Natural killer cell treated with Interleukin-12 subunit alpha and Interleukin-12 subunit beta and Interleukin-15 and Interleukin-18, amount 100 ng/mL, for 72 hours (primary cell): ENCODE measurements at places on chromosomes 2 and 18.

- H3K4me1 ChIP-seq: peaks cover 64% of the 10 kb centered on the region
- no peak overlapping the region for H3K4me3 ChIP-seq
- DNase-seq: no peak
- H3K27me3 ChIP-seq: no peaks in the 10 kb centered on the region
- H3K36me3 ChIP-seq: peaks cover 7% of the 10 kb centered on the region
Measured at GRCh38 chr18:8615397-8616027, 6.3 kb downstream of the RAB12 start.

- H3K4me1 ChIP-seq: peaks cover 10% of the 10 kb centered on the region
- H3K27me3 ChIP-seq: no peaks in the 10 kb centered on the region
- H3K4me3 ChIP-seq: no peak overlapping the region
- no peak for DNase-seq
- H3K27ac ChIP-seq: no peak overlapping the region
- H3K36me3 ChIP-seq: no peaks in the 10 kb centered on the region
Measured at GRCh38 chr2:233342301-233342700, 12.0 kb upstream of the DGKD start.

- peaks cover 3% of the 10 kb centered on the region for H3K27me3 ChIP-seq
- H3K36me3 ChIP-seq: no peaks in the 10 kb centered on the region
- H3K27ac ChIP-seq: no peak overlapping the region
- H3K4me3 ChIP-seq: no peak overlapping the region
- H3K4me1 ChIP-seq: peaks cover 39% of the 10 kb centered on the region
Measured at GRCh38 chr2:157302492-157303099, 23.0 kb downstream of the ERMN start.

DNA sequence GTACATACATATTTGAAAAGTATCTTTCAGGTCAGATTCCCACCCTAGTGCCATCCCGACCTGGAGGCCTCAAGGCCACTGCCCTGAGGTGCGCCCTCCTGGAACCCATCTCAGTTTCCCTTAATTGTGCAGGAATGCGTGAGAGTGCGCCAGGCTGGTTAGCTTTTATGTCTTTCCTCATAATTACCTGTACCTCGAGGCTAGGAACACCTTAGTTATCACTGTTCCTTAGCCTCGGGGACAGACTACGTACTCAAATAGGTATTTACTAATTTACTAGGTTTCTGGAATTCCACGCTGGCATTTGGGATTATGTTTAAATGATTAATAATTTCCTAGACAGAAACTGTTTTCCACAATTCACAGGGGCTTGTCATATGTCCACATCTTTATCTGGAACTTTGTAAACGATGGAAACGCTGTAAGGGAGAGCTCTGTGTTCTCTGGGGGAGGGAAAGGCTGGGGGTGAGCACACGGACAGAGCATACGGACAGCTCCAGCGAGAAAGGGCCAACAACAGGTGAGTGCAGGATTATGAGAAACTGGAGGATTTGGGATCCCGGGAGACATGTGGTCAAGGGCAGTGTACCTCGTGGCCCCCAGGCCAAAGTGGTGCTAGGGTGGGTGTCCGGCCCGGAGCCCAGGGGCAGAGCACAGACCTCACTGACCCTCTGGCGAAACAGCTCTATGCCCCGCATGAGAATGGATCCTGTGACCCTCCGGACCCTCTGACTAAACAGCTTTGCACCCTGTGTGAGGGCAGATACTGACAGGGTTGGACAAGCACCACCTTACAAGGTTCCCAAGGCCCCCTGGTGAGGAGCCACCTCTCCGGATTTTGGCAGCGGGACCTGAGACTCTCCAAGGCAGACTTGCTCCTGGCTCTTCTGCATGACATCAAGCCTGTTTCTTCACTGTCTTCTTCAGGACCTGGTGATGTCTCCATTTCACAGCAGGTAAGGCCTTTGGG, 102.0 kb upstream of the PXDN start:
- DNase-seq: no peak
- H3K27me3 ChIP-seq: peaks cover 9% of the 10 kb centered on the region
- H3K27ac ChIP-seq: no peak overlapping the region
- H3K36me3 ChIP-seq: no peaks in the 10 kb centered on the region

- peaks cover 35% of the 10 kb centered on the region for H3K4me1 ChIP-seq
- peak; percentile 28 for DNase-seq
- H3K27me3 ChIP-seq: peaks cover 55% of the 10 kb centered on the region
Measured at GRCh38 chr2:72149556-72150156, 2.0 kb upstream of the CYP26B1 start.

- H3K36me3 ChIP-seq: no peaks in the 10 kb centered on the region
- no peak for DNase-seq
- H3K4me1 ChIP-seq: peaks cover 13% of the 10 kb centered on the region
- H3K4me3 ChIP-seq: peak overlapping the region; percentile 54
Measured at GRCh38 chr18:26458526-26459232, 89.7 kb downstream of the KCTD1 start.

DNA sequence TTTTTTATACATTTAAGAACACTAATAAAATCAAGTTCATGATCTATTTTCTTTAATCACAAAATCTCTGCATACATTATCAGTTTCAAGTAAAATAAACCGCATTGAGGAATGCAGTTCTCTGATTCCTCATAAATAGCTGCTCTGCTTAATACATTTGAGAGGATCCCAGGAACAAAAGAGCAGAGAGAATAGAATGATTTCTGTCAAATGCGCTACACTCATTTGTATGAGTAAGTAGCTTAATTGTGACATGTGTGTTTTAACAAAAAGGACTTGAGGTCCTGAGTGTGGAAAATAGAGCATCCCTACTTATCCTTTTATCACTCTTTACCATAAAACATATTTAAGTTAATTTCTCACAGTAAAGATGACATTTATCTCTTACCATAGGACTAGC, 134.0 kb downstream of the PID1 start:
- no peak for DNase-seq
- H3K4me1 ChIP-seq: no peaks in the 10 kb centered on the region
- H3K36me3 ChIP-seq: no peaks in the 10 kb centered on the region
- H3K27ac ChIP-seq: no peak overlapping the region
- H3K4me3 ChIP-seq: no peak overlapping the region
- H3K27me3 ChIP-seq: no peaks in the 10 kb centered on the region

DNA sequence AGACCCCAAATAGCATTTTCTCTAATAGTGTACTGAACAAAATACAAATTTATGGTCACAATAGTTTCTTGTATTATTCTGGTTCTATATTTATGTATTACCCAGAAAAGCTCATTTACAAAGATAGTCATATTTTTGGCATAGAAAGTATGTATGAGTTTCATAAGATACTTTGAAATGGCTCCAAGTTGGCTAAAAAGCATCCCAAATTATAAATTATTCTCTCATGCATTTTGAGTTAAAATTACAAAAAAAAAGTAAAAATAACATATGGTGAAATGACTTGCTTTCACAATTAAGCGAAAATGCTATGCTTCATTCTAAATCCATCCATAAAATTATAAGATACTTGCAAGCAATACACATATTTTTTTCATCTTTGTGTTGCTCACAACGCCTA, 530.7 kb downstream of the ZNF804A start:
- H3K36me3 ChIP-seq: no peaks in the 10 kb centered on the region
- no peak overlapping the region for H3K4me3 ChIP-seq
- no peaks in the 10 kb centered on the region for H3K27me3 ChIP-seq
- no peaks in the 10 kb centered on the region for H3K4me1 ChIP-seq
- DNase-seq: no peak

DNA sequence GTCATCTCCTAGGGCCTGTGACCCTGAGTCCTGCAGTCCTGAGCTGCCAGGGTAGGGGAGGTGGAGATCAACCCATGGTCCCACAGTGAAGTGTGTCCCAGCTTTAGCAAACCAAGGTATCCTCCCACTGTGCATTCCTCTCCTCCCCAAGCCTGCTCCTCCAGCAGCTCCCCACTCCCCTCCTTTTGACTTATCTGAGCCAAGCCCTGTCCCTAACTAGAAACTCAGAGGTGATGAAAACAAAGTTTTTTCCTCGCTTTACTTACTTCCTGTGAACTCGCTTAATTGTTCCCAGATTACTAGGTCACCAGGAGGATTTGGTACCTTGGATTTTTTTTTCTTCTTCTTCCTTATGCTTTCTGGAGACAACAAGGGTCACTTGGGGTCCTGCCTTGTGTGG, 80.8 kb downstream of the EHD3 start:
- H3K27ac ChIP-seq: no peak overlapping the region
- DNase-seq: no peak
- H3K4me1 ChIP-seq: peaks cover 30% of the 10 kb centered on the region
- no peak overlapping the region for H3K4me3 ChIP-seq
- H3K36me3 ChIP-seq: peaks cover 7% of the 10 kb centered on the region

- DNase-seq: no peak
- peaks cover 40% of the 10 kb centered on the region for H3K27me3 ChIP-seq
- H3K4me3 ChIP-seq: no peak overlapping the region
- H3K36me3 ChIP-seq: peaks cover 15% of the 10 kb centered on the region
Measured at GRCh38 chr2:17538844-17539554, 1.5 kb upstream of the VSNL1 start.

DNA sequence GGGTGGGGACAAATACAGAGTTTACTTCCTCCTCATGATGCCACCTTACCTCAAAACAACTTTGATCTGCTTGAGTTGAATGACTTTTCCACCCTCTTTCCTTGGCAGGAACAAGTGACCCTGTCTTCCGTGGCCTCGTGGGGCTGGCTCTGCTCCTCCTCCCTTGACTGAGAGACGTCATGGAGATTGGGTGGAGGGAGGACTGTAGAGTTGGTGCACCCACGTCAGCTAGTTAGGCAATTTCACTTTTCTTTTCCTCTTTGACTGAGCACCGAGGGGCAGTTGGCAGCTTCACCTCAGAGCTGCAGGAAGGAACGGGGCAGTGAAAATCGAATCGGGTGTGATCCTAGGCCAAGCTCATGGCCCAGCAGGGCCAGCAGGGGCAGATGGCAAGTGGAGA, at the start of gene SP140:
TSS of gene SP140 (plus strand) at position 251 of the 400 bp plus-strand sequence. CDS start at position 360, 109 bp downstream.
- no peaks in the 10 kb centered on the region for H3K27me3 ChIP-seq
- peaks cover 65% of the 10 kb centered on the region for H3K4me1 ChIP-seq
- peak within 1 kb of the TSS; percentile 99 for H3K27ac ChIP-seq
- H3K4me3 ChIP-seq: peak within 1 kb of the TSS; percentile 97
- peak; percentile 89 for DNase-seq

GRCh38 chr2:9984871-9985480, 33.5 kb downstream of the GRHL1 start:
- no peaks in the 10 kb centered on the region for H3K4me1 ChIP-seq
- no peak overlapping the region for H3K4me3 ChIP-seq
- DNase-seq: no peak
- no peaks in the 10 kb centered on the region for H3K36me3 ChIP-seq
- H3K27me3 ChIP-seq: peaks cover 1% of the 10 kb centered on the region
- H3K27ac ChIP-seq: no peak overlapping the region

DNA sequence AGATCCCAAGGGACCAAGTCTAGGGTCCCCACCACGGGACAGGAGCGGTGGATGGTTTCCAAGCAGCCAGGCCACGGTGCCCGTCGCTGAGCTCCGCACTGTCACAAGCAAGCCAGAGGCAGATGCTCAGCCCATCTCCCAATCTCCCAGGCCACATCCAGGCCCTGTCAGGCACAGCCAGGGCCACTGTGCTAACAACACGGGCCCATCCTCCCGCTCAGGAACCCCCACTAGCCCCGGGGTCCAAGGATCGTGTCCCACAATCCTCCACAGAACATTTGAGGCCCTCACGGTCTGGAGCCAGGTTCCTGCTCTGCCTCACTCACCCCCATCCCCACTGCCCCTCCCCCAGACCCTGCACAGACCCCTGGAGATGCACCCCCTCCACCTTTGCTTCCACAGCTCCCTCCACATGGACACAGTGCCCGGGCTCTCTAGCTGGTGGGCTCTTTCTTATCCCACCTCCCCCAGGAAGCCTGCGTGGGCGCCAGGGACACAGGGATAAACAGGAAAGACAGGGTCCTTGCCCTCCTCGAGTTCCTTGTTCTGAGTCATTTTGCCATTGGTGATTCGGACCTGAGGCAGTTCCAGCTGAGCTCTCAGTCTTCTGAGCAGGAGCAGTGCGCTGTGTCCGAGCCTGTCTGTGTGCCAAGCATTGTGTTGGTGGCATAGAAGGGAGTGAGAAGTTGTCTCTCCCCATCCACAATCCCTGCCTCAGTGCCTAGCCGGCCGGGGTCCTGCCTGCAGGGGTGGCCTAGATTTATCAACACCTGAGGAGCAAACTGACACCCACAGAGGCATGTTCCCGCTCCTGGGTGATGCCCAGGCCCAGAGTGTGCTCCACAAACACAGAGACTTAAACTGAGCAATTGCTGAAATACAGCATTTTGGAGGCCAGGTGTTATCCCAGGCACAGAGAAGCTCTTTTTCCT, 7.0 kb downstream of the CROCC2 start:
- DNase-seq: no peak
- H3K36me3 ChIP-seq: no peaks in the 10 kb centered on the region
- no peak overlapping the region for H3K4me3 ChIP-seq
- no peaks in the 10 kb centered on the region for H3K4me1 ChIP-seq

DNA sequence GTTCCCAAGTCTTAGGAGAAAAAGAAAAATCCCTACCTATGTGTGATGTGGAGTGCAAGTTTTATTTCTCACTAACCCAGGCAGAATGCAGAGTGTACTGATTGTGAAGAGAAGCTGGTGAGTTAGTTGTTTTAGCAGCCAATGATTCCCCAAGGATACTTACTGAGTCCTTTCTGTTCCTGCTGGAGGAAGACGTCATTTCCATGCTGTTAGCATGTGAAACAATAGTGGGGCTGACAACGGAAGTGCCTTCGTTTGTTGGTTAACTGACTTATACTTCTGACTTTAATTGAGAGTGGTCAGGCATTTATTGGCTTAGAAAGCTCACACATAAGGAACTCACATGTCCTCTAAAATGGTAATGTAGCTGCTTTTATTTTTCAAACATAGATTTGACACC, 180.6 kb downstream of the MC4R start:
- no peaks in the 10 kb centered on the region for H3K36me3 ChIP-seq
- no peak overlapping the region for H3K4me3 ChIP-seq
- H3K4me1 ChIP-seq: no peaks in the 10 kb centered on the region

DNA sequence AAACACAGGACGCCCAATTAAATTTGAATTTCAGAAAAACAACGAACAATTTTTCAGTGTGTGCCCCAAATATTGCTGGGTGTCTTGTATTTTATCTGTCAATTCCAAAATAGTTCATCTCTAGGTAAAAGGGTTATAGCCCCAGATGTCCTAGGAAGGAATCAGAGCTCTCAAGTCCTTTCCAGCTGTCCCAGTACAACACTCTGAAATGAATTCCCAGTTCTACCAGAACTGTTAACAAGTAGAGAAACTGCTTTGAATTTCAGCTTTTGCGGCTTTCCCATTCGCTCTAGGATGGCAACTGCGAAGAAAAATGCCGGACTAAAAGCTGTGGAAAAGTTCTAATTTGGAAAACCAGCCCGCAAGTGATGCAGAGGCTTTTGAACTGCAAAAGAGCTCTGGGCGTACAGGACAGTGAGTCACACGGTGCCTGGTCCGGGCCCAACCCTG, 497 bp upstream of the GIGYF2 start:
- peaks cover 29% of the 10 kb centered on the region for H3K4me1 ChIP-seq
- DNase-seq: no peak
- peaks cover 17% of the 10 kb centered on the region for H3K36me3 ChIP-seq
- peak overlapping the region; percentile 51 for H3K27ac ChIP-seq
- H3K27me3 ChIP-seq: no peaks in the 10 kb centered on the region

- no peak overlapping the region for H3K27ac ChIP-seq
- peaks cover 5% of the 10 kb centered on the region for H3K36me3 ChIP-seq
- DNase-seq: no peak
- H3K4me1 ChIP-seq: peaks cover 7% of the 10 kb centered on the region
- H3K4me3 ChIP-seq: no peak overlapping the region
Measured at GRCh38 chr2:212922701-212923100, 228.7 kb downstream of the IKZF2 start.

GRCh38 chr18:52337276-52337675, 2.7 kb upstream of the DCC start:
- no peak for DNase-seq
- H3K27ac ChIP-seq: no peak overlapping the region
- H3K27me3 ChIP-seq: peaks cover 27% of the 10 kb centered on the region
- H3K36me3 ChIP-seq: peaks cover 12% of the 10 kb centered on the region

- H3K4me1 ChIP-seq: no peaks in the 10 kb centered on the region
- H3K4me3 ChIP-seq: no peak overlapping the region
- no peak overlapping the region for H3K27ac ChIP-seq
- H3K36me3 ChIP-seq: no peaks in the 10 kb centered on the region
- no peak for DNase-seq
Measured at GRCh38 chr2:215141706-215142105, 3.3 kb upstream of the ABCA12 start.
